ENCODE measurements at places on chromosomes 13 and 19.

GRCh38 chr19:18778076-18778389 is 13.1 kb downstream of the COMP start:
- no peak for DNase-seq

- no peak for DNase-seq
Measured at GRCh38 chr13:36795463-36795862, 23.6 kb upstream of the RFXAP start.

- DNase-seq = no peak
Measured at GRCh38 chr13:59368693-59369092, 795.0 kb downstream of the DIAPH3 start.

DNA sequence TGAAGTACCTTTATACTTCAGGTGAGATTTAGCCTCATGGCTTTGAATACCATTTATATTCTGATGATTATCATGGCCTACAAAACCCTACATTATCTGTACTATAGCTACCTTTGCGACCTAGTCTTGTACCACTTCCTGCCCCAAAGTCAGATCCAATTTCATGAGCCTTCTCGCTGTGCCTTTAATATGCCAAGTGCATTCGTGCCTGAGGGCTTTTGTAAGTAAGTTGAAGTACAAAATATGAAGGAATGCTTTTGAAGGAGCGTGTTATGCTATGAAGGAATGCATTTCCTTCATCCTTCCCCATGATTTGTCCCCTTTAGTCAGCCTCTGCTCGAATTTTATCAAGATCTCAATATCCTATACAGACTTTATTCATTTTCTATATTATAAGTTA is 9.2 kb upstream of the RASL11A start:
- DNase-seq = no peak

DNA sequence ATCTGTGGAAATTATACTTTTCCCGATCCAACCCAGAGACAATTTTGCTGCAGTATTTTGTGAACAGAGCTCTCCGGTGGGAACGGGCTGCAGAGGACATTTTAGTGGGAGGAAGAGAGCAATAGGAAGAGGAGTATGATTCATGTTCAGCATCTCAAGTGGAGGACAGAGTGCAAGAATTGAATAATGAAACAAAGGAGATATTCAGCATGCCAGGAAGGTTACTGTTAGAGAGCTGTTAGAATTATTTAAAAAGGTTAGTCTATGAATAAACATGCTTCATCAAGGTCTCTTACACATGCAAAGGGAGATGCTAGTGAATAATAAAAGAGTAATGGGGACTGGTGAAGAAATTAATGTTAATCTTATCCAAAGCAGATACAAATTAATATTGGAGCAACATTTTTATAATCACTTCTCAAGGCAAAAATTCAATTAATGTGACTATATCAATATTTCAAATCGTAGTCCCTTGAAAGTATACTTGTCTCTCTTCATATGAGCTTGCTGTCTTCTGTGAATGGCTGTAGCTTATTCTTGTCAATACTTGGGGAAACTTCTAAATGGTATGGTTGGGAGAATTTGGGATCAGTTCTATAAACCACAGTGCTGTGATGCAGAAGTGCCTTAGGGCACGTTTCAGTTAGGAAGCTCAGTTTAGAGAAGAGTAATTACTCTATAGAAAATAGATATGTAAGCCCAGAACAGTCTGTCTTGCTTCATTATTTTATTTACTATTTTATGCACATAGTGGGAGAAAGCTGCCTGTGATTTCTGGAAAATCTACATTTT is 1165.8 kb downstream of the OLFM4 start:
- DNase-seq = no peak

GRCh38 chr13:55091172-55091571 is 2049.5 kb upstream of the PRR20A start:
- DNase-seq = no peak

GRCh38 chr13:28179974-28180373 is 41.6 kb downstream of the PAN3 start:
- no peak for DNase-seq
